ENCODE measurements at places on chromosomes 12 and 14.

DNA sequence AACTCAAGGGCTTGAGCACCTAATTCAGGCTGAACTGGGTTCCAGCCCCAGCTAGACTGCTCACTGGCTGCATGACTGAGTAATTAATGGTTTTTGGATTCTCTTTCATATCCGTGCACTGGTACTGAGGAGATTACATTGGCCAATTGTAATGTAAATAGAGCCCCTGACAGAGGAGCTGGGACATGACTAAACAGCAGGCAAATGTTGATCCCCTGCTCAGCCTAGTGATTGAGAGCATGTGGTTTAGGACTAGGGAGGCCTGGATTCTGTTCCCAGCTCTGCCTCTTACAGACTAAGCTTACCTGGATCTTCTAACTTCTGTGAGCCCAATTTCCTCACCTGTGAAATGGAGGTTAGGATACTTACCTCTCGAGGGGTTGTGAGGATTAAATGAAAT, 204.3 kb downstream of the ESR2 start:
- no peak for DNase-seq

GRCh38 chr12:28512406-28512805, 322.1 kb downstream of the CCDC91 start:
- DNase-seq, result no peak

GRCh38 chr14:84203896-84204295, 1326.0 kb upstream of the FLRT2 start:
- DNase-seq, result no peak

DNA sequence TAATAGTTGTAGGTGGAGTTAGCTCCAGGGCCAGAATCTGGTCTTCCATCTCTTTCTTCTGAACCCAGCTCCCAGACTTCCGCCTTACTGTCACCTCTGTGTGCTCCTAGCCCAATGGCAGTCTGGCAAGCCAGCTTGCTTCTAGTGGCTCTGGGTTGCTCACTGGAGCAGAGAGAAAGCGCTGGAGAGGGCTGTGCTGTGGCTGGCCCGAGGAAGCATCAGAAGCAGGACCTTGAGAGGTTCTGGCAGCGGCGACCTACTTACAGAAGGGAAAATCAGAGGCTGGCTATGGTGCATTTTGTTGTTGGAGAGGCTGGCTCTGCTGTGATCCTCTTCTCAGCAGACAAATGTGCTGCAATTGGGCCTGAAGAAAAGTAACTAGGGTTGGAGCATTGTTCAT, 28.6 kb downstream of the KCNA5 start:
- peak; percentile 41 for DNase-seq

DNA sequence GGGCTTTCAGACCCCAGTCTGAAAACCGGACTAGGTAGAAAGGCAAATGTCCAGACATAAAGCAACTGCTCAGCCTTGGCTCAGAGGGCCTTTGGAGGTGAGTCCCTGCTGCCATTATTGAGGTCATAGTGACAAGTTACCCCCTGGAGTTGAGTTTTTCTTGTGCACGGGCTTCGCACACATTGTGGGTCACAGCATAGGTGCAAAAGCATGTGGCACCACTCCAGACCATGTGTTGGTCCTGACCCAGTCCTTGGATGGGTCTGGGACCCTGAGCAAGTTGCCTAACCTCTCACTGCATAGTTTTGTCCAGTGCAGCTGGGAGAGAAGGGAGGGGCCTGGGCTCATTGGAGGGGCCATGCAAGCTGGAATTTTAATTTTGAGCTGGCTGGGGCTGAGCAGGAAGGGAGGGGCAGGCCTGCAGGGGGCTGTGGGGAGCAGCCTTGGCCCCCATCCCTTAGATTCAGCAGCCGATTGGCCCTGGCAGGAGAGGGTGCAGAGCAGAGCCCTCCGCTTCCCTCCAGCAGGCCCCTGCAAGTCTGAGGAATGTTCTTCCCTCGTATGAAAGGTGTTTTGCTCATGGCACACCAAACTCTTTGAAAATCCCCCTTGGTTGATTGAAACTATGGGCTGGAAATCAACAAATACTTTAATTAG, 4.2 kb upstream of the KRT5 start:
- DNase-seq, result no peak

GRCh38 chr12:120710805-120711296, 593 bp downstream of the UNC119B start:
- no peak for DNase-seq
